NCI-H1694 treated with DMSO at 0.1 percent for 48 hours (cell line): ENCODE measurements at places on chromosomes 7 and 10.

DNA sequence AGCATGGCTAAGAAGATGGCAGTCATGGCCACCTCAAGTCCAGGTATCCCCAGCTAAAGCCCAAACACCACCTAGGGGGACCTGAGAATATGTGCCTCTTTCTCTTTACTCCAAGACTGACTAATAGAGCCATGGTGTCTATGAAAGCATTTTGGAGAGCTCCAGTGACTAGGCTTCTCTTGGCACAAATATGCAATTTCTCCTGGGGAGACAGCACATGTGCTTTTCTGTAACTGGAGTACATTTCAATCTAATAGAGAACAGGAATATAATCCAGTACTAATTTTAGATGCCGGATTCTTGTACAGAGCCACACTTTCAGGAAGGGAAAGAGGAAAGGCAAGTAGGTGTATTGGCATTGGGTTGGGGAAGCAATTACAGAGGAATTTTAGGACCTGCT is 260.1 kb downstream of the BMPER start:
- no peak for DNase-seq

- no peak for DNase-seq
Measured at GRCh38 chr7:117285826-117286225, 37.0 kb downstream of the WNT2 start.

GRCh38 chr7:132390705-132391104 is 185.6 kb downstream of the PLXNA4 start:
- no peak for DNase-seq

- no peak for DNase-seq
Measured at GRCh38 chr7:77426521-77427051, 10.4 kb upstream of the GSAP start.

GRCh38 chr10:128077155-128077875 is 48.9 kb downstream of the MKI67 start:
- no peak for DNase-seq

DNA sequence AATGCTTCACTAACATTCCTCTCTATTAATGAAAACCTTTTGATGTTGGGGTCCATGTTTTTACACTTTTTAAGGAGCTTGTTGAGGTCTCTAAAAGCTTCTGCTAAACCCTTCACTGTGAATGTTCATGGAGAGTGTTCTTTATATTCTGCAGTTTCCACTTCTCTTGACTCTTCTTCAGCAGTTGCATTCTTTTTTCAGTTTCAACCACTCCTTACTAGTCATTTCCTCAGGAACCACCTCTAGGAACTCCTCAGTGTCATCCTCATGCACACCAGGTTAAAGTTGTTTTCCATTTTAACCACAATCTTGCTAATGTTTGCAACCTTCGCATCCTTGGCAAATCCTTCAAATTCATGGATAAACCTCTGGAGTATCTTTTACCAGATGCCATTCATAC is 821.6 kb downstream of the ANKRD7 start:
- no peak for DNase-seq

GRCh38 chr7:33849971-33850559 is 55.3 kb upstream of the BMPER start:
- DNase-seq, result no peak

- no peak for DNase-seq
Measured at GRCh38 chr10:60139798-60140566, 233.6 kb upstream of the CCDC6 start.

DNA sequence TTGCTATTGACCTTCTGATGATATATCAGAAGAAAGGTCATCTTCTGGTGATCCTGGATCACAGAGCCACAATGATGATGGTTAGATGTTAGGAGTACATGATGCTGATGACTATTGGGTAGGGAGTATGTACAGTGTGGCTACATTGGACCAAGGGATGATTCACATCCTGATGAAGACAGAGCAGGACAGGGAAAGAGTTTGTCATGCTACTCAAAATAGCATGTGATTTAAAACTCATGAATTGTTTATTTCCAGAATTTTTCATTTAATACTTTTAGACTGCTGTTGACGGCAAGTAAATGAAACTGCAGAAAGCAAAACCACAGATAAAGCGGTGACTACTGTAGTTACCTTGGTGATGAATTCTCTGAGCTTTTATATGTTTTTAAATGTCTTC is 397.3 kb downstream of the PPP1R3A start:
- no peak for DNase-seq

DNA sequence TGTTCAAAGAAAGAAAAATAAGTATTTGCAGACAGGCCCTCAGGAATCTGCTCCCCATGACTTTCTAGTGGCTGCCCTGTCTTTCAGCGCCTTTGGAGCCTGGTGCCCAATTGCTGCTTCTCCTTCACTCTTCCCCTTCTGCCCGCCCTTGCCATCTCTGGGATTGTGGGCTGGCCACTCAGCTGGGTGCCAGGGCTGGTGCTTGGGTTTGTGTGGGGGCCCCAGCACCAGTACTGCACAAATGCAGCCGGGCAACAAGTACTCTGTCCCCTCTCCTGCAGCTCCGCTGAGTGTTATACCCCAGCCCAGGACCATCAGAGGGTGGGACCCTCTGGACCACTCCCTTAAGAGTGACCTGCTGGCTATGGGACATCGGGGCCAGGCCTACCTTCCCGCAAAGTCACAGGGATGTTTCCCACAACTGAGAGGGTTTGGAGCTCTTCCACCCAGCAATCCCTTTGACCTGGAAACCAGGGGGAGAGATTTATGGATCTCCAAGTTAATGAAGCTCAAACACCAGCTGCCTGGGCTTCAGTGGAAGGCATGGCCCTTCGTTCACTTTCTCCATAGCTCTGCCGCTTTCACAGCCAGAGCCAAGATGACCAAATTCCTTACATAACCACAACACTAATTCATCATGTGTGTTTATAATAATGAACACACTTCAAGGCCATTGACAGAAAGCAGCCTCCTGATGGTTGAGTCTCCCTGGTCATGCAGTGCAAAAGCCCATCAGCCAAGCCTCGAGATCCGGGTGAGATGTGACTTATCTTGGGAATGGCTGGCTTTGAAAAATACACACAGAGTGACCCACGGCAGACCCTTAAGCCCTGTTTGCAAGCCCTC is 313.9 kb upstream of the ZNF32 start:
- DNase-seq, result no peak

DNA sequence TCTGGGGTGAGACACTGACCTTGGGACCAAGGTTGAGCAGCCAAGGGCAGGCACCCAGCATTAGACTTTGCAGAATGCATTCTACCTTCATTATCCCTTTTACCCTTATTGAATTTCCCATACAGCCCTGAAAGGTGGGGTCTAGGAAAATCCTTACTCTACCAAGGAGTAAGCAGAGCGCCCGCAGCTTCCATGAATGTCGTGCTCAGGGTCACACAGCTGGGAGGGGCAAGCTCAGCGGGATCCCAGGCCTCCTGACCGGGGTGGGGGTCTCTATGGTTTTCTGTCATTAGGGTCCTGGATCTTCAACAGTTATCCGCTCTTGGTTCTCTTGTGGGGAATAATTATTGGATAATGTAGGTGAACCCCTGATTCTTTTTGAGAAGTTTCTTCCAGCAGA is 30.7 kb upstream of the BTBD16 start:
- no peak for DNase-seq

- no peak for DNase-seq
Measured at GRCh38 chr10:28250358-28250757, 52.5 kb downstream of the MPP7 start.

GRCh38 chr10:46556515-46557318 is at the start of gene GPRIN2:
Gene GPRIN2, minus strand, starts transcription at chr10:46556658. Its CDS starts 5,922 bp downstream, at chr10:46550736.
- DNase-seq, result no peak

DNA sequence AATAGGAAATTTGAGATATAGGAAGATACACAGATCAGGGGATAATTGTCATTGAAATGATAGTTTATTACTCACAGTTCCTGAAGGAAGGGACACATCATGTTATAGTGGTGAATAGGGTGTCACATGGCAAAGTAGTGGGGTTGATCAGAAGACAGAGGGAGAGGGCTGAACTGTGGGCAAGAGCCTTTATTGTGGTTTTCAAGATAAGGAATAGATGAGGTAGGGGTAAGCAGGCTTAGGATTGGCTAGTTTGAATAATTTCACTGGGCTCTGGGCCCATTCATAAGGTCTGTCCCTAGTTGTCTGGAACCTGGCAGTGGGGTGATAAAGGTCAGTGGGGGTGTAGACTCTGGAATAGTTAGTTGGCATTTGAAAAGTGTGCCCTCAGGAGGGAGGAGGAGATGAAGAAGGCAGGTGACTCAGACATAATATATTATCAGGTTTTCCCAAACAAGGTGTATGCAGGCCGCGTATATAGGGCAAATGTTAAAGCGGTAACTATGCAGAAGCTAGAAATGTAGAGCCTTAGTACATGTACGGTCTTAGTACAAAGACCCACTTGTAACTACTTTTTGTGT is 18.5 kb downstream of the FGL2 start:
- DNase-seq, result no peak

- DNase-seq, result no peak
Measured at GRCh38 chr7:117759950-117760640, 113.1 kb downstream of the CTTNBP2 start.
